ACHN (cell line): ENCODE measurements at places on chromosomes 11 and 22.
A peak's percentile ranks its signal among the peaks of the same experiment; 100 is the strongest.

GRCh38 chr11:132894606-132895005, 637.7 kb downstream of the OPCML start:
- no peak for DNase-seq

DNA sequence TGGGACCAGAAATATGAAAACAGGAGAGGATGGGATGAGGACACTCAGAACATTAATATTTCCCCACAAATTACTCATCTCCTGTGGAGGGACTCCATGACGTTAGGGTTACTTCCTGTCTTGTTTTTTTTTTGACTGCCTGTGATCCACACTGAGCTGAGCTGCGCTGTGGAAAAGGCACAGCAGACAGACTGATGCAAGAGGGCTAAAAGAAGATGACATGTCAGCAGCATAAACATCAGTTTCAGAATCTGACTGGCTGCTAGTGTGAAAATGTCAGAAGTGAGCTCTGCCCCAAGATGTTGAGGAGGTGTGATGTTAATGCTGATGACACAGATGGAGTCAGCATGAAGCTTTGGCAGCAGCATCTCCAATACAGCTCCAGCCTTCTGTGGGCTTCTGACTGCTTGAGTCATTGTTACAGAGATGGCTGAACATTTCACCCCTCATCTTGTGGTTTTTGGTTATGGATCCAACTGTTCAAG, 286.8 kb downstream of the BLID start:
- no peak for DNase-seq

DNA sequence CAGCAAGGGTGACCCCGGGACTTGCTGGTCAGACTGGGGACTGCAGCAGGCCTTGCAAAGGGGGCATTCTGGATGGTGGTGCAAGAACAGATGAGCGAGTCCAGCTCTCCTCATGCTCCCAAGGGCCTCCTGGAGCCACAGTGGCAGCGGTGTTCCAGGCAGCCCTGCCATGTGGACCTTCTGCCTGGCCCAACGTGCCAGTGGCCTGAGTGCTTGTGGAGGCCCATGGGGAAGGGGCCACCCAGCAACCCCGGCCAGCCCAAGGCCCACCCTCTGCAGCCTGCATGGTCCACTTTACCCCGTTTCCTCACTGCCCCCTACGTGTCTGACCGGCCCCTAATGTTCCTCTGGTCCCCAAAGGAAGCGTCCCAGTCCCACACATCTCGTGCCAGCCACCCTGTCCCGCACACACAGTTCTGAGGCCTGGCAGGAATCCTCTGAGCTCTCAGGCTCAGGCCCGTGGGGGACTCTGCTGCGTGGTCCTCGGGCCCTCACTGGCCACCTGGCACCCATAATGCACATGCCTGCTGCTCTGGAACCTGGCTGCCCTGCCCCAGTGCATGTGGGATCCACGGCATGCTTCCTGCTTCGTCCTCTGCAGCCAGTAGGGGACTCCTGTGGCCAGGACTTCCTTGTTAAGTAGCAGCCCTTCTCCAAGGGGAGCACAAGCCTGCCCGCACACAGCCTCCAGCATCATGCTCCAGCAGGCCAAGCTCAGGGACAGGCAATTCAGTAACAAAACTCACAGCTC, 85.5 kb downstream of the DGCR2 start:
- no peak for DNase-seq

- DNase-seq, result no peak
These were observed 5.6 kb downstream of the RGL4 start for GRCh38 chr22:23696326-23696851.

DNA sequence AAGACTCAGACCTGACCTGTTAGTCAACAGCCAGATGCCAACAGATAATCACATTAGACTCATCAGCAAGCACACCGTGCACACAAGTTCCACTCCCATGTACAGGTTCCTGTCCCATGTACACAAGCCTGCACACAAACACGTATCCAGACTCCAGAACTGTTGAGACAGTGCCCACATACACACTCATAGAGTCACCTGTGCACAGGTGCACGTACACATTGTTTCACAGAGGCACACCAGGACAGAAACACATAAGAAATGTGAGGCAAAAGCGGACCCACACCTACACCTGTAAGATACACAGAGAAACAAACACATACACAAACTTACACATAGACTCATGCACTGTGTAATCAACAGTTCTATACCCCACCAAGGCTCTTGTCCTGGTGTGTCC, 2.7 kb upstream of the ZNF74 start:
- DNase-seq, result no peak

- DNase-seq, result no peak
These were observed 69.8 kb upstream of the PRODH start for GRCh38 chr22:19005905-19006304.

DNA sequence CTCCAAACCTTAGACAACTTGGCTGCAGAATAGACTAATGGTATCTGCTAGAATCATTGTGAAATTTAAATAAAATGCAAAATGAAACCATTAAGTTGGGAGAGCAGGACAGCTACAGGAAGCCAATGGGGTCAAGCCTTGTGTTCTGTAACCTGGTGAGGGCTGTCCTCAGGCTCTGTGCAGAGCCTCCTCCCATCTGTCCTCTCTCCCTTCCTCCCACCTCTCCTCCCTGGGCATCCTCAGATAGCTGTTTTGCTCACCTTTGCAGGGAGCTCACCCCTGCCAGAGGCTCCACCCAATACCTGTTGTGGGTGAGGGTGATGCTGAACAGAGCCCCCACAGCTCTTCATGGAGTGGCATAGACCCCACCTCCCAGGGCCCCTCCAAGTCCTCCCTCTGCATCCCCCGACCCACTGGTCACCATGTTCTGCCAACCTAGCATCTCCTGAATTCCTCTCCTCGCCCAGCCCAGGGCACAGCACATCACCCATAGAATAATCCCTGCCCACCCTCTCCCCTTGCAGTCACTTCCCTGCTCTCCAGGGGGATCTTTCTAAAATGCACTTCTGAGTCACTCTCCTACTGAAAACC, 100.3 kb downstream of the PDE2A start:
- DNase-seq, result no peak

DNA sequence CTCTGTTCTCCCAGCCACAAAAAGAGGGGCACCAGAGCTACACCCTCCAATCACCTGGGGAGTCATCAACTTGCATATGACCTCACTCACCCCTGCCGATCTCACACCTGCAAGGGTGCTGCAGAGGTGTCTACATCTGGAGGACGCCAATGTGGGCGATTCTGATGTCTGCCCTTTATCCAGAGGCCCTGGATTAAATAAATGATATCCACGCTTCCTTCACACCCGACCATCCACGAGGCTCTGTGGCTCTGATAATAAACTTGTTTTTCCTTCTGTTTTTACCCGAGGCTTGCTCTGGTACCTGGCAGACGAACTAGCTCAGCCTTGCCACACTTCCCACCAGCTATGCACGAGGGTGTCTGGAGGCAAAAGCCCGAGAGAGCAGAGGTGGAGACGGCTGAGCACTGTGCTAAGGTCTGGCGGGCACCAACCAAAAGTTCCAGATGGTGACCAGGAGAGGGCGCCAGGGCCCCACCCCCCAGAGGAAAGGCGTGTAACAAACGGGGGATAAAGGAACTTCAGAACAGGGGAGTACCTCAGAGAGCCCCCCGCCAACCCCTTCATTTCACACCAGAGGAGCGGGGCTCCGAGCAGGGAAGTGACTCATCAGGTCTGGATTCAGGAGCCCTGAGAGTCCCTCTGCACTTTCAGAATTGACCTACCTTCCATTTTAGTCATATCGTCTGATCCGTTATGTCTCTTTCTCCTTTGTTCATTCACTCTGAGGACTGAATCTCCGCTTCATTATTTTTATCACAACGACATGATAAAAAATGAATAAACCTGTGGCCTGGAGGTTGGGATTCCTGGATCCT, 13.5 kb downstream of the SCN3B start:
- peak; percentile 38 for DNase-seq

GRCh38 chr11:2440646-2441045, 3.7 kb downstream of the TRPM5 start:
- DNase-seq, result no peak

DNA sequence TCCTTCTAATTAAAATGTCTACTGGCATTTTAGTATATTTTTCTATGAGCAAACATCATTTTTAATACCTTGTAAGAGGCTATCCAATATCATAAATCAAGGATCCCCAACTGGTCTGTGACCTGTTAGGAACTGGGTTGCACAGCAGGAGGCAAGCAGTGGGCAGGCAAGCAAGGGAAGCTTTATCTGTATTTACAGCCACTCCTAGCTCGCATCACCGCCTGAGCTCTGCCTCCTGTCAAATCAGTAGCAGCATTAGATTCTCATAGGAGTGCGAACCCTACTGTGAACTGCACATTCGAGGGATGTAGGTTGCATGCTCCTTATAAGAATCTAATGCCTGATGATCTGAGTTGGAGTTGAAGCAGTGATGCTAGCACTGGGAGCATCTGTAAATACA, 70.2 kb upstream of the CREB3L1 start:
- DNase-seq, result no peak

DNA sequence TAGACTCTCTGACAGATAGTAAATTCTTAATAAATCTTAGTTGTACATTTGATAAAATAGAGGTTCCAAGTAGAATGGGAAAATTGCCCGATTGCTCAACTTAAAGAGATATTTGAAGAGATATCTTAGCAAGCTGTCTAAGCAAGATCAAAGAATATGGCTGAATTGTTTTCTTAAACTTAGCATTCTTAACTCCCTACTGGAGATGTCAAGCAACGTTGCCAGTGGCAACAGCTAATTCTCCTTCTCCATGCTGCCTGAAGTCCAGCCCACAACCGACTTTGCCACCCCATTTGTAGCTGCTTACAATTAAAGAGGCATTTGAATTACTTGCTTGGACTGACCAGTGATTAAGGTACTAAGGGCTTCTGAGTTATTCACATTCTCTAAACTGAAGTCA, 94.4 kb downstream of the FAM181B start:
- DNase-seq, result no peak

DNA sequence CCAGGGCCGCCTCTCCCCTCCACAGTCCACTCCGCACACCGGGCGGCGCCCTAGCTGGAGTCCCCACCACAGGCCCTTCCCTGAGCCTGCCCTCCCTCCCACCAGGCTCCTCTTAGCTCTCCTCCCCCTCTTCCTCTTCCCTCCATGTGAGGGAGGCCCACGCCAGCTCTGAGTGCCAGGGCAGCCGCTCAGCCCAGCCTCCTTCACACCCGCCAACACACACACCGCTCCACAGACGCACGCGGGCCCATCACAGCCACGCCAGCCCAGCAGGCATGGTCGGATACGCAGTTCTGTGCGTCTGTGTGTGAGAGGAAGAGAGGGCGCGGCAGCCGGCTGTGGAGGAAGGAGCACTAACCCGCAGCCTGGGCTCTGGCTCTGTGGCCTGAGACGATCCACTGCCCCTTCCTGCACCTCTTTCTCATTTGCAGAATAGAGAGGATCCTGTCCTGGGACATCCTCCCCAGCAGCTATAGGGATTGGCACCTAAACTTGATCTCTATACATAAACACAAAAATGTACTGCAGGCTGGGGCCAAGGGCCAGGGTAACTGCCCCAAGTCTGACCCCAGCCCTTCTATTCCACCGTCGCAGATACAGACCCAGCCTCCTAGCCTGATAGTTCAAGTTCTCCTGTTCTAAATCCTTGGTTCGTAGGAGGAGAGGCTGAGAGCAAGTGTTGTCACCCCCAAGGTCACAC, 3.5 kb downstream of the CHRM4 start:
- DNase-seq, result no peak

DNA sequence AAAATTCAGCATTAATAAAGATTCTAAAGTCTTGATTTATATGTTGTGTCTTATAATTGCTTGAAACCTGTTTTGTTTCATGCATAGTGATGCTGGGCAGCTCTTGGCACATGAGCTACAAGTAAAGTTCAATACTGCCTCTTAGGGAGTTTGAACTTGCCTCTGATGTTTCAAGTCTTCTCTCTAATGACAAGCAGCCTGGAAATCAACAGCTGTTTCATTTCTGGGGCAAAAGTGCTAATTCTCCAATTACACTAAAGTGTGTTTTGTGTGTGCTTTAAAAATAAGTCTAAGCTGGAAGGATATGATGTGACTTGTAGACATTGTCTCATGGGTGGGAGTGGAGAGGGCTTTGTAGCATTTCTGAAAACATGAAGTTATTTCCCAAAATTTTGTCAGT, 23.7 kb upstream of the SESN3 start:
- no peak for DNase-seq

DNA sequence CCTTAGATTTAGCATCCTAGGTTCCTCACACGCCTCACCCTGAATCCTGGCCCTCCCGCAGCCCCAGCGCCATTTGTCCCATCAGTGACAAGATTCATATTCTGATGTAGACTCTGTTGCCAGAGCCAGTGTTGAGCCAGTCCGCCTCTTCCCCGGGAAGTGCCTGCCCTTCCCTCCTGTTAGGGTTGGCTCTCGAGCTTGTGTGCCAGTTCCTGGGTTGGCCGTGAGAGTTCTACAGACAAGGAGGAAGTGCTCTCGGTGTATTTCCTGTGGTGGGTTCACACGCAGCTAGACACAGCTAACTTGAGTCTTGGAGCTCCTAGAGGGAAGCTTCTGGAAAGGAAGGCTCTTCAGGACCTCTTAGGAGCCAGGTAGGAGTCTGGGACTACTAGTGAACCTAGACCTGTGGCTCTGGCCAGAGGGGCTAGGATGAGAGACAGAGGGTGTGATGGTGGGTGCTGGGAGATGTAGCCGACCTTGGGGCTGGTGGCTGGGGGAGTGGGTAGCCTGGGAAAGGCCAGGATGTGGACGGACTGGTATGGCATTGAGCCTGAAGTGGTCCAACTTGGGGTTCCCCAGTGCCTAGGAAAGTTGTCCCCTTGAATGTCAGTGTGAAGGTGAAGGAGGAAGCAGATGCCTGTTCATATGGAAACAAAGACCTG, at the start of gene IL18BP:
TSS of gene IL18BP (plus strand) at position 261 of the 662 bp plus-strand sequence. CDS start 1,076 bp downstream, outside the sequence.
- no peak for DNase-seq

DNA sequence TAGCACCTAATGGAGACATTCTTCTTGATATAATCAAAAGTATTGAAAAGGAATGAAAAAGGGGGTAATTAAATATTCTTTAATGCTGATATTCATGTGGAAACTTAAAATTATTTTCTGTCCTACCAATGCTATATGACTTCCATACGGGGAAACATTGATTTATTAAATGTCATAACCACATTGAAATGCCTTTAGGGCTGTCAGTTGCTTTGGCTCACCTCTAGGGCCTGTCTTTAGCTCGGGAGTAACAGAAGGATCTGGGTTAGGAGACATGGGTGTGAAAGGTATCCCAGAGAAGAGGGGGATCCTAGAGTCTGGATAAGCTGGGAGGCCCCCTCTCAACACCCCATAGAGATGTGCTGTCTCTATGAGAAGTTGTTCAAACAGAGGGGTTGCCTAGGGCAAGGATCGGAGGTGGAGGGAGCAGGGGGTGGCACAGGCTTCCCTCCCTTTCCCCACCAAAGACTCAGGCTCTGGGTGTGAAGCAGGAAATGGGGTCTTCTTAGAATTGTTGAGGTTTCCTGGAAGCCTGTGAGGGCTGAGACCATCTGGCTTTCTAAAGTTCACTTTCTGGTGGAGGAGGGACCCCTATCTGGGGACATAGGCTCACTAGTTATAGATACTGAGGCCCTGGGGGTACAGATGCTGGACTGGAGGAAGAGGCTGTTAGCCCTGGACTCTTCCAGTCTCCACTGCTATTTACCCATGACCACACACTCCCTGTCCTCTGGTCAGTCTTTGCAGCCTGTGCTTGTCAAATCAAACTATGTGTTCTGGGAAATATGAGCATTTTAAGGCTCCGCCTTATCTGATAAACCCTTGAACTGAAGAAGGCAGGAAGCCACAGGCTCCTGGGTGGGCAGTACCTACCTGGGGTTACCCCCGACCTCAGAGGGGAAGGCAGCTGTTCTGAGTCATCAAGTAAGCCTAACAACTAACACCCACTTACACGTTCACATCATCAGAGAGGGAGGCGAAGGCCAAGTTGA, 55.8 kb upstream of the RRAS2 start:
- DNase-seq, result no peak
